Memory B cell (primary cell): ENCODE measurements at places on chromosomes 12 and 14.

DNA sequence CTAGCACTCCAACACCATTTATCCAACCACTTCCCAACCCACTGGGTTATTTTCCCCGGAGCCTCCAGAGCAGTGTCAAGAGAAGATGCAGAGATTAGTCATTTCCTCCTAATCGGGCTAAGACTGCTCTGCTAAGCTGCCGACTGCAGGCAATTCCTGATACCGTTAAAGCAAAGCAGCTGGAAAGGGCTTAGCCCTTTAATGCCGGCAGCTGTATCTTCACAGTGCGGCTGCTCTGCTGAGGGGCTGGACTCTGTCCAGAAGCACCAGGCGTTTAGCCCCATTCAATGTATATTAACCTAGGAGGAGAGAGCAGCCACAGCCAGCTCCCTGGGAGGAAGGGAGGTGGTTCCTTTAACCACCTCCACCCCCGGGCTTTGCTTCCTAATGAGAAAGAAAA lies 11.1 kb downstream of the AQP6 start:
- H3K4me1 ChIP-seq = peaks cover 3% of the 10 kb centered on the region
- H3K36me3 ChIP-seq = peaks cover 2% of the 10 kb centered on the region
- H3K27ac ChIP-seq = no peak overlapping the region
- no peak for DNase-seq
- H3K4me3 ChIP-seq = no peak overlapping the region

GRCh38 chr12:52217223-52217622 lies 15.8 kb upstream of the KRT7 start:
- no peaks in the 10 kb centered on the region for H3K36me3 ChIP-seq
- peaks cover 34% of the 10 kb centered on the region for H3K27me3 ChIP-seq
- H3K4me1 ChIP-seq = peaks cover 5% of the 10 kb centered on the region
- no peak overlapping the region for H3K4me3 ChIP-seq

- H3K36me3 ChIP-seq = peaks cover 23% of the 10 kb centered on the region
- H3K4me1 ChIP-seq = peaks cover 2% of the 10 kb centered on the region
- no peak overlapping the region for H3K4me3 ChIP-seq
- DNase-seq = no peak
- H3K27ac ChIP-seq = peak overlapping the region; percentile 73
Observed at GRCh38 chr12:2804393-2805142, 7.9 kb upstream of the ITFG2 start.

DNA sequence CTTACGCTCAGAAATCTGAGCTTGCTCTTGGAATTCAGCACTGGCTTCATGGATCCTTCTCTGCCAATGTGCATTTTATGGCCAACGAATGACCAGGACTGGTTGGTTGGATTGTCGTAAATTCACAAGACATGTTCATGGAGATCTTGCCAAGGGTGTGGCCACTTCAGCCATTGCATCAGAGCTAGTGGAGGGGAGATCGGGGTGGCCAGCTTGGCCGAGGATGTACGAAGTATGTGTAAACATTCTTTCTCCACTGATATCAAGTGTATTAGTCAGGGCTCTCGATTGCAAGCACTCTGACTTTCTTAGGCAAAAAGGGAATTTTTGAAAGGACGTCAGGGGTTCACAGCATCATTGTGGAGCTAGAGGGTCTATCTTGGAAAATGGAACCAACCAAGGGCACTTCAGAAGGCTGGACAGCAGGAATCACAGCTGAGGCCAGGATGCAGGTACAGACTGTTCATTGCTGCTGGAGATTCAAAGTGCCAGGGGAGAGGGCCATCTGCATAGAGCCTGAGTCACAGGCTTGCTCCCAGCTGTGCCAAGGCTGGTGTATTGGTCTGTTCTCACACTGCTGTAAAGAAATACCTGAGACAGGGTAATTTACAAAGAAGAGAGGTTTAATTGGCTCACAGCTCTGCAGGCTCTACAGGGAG lies 32.9 kb upstream of the ADGRD1 start:
- H3K4me1 ChIP-seq = no peaks in the 10 kb centered on the region
- H3K4me3 ChIP-seq = no peak overlapping the region
- H3K36me3 ChIP-seq = no peaks in the 10 kb centered on the region
- peaks cover 18% of the 10 kb centered on the region for H3K27me3 ChIP-seq
- no peak overlapping the region for H3K27ac ChIP-seq

DNA sequence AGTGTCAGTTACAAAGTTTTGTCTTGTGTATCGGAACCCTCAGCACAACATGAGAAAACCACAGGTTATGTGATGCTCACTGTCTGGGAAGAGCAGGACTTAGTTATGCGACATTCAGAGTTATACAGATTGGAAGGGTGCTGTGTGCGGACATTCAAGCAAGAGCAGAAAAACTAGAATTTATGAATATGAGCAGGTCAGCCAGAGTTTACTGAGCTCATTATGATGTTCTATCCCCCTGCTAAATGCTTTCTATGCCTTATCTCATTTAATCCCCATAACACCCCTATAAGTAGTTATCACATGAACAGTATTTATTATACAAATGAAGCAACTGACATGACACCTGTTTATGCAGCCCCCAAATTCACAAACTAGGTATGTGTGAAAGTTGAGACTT lies 1083.2 kb downstream of the FLRT2 start:
- H3K4me3 ChIP-seq = no peak overlapping the region
- H3K27ac ChIP-seq = no peak overlapping the region
- DNase-seq = no peak

DNA sequence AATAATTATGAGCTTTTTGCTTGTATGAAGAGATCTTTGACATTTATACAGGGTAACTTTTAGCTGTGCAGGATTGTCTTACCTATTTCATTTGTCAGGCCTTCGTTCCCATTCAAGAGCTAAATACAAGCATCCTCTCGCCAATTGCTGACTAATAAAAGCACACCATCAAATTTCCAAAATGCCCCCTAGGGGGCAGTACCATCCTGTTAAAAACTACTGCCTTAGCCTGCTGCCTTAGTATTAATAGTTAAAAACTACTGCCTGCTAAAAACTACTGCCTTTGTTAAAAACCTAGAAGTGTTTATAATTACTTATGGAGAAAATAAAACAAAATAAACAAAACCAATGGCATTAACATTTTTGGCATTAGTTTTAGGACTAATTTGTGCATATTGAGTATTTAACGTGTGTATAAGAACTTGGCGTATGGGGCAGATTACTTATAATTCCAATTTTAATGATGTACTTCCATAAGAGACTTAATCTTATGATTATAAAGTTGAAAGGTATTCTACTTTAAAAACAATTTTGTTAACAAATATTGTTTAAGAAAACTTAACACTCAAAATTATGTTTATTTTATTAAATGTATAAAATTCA lies 3.0 kb upstream of the IFI27L2 start:
- H3K27me3 ChIP-seq = peaks cover 5% of the 10 kb centered on the region
- H3K36me3 ChIP-seq = peaks cover 6% of the 10 kb centered on the region
- H3K4me1 ChIP-seq = peaks cover 16% of the 10 kb centered on the region

DNA sequence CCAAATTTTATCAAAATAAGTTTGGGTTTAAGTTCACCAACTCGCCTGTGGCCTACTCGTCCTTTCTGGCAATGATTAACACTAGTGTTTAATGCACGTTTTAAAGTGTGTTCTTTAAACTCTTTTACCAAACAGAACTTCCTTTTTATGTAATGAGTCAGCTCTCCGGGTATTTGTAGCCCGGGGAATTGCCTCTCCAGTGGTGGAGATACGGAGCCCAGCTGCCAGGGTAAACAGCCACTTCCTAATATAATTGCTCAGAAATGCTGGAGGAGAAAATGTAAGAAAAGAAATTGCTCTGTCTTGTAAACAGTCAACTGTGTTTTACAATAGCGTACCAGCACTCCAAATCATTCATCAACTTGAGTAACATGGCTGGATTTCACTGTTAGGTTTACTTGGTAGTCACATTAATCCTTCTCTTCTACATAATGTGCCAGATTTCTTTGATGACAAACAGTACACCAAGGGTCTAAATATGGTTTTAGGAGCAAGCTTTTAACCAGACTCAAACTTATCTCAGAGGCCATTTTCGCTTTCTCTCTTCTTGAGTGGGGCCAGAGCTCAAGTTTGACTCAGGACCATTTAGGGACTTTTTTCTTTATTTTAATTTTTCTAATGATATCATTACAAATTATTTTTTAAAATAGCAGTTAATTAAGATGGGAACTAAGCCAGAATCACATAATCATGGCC lies 101.2 kb upstream of the SLC38A2 start:
- H3K4me3 ChIP-seq = peak overlapping the region; percentile 75
- H3K27me3 ChIP-seq = no peaks in the 10 kb centered on the region
- peaks cover 30% of the 10 kb centered on the region for H3K4me1 ChIP-seq
- peaks cover 12% of the 10 kb centered on the region for H3K36me3 ChIP-seq

- no peaks in the 10 kb centered on the region for H3K27me3 ChIP-seq
- H3K27ac ChIP-seq = no peak overlapping the region
- no peaks in the 10 kb centered on the region for H3K4me1 ChIP-seq
- no peaks in the 10 kb centered on the region for H3K36me3 ChIP-seq
- DNase-seq = no peak
Observed at GRCh38 chr14:35386673-35387125, 17.9 kb downstream of the NFKBIA start.

DNA sequence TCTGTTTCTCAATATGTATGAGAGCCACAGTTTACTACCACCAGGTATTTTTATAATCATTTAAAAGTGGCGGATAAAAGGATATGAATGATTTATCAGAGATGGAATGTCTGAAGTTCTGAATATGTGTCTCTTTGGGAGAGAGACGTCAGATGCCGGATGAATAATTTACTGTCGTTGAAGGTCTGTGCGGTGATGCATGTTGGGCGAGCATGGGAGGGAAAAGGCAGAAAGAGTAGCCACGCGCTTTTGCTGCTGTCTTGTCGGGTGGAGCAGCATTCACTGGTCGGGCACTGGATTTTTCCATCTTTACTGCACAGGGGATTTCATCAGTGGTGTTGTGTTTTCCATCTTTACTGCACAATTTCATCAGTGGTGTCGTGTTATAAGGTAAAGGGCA lies 65.6 kb downstream of the SYNE2 start:
- no peak overlapping the region for H3K4me3 ChIP-seq
- no peak overlapping the region for H3K27ac ChIP-seq
- DNase-seq = no peak
- no peaks in the 10 kb centered on the region for H3K27me3 ChIP-seq
- no peaks in the 10 kb centered on the region for H3K4me1 ChIP-seq

- no peak overlapping the region for H3K27ac ChIP-seq
- no peak for DNase-seq
- H3K27me3 ChIP-seq = peaks cover 23% of the 10 kb centered on the region
- no peak overlapping the region for H3K4me3 ChIP-seq
- H3K4me1 ChIP-seq = no peaks in the 10 kb centered on the region
- no peaks in the 10 kb centered on the region for H3K36me3 ChIP-seq
Observed at GRCh38 chr14:22105006-22105623, 431.5 kb upstream of the OR4E1 start.

- H3K27me3 ChIP-seq = no peaks in the 10 kb centered on the region
- DNase-seq = no peak
- H3K36me3 ChIP-seq = peaks cover 25% of the 10 kb centered on the region
- H3K27ac ChIP-seq = no peak overlapping the region
- H3K4me1 ChIP-seq = peaks cover 38% of the 10 kb centered on the region
- no peak overlapping the region for H3K4me3 ChIP-seq
Observed at GRCh38 chr14:65263177-65263788, 149.2 kb upstream of the FUT8 start.

- H3K4me1 ChIP-seq = no peaks in the 10 kb centered on the region
- no peak for DNase-seq
- no peak overlapping the region for H3K4me3 ChIP-seq
Observed at GRCh38 chr12:90823859-90824258, 131.1 kb downstream of the CCER1 start.

DNA sequence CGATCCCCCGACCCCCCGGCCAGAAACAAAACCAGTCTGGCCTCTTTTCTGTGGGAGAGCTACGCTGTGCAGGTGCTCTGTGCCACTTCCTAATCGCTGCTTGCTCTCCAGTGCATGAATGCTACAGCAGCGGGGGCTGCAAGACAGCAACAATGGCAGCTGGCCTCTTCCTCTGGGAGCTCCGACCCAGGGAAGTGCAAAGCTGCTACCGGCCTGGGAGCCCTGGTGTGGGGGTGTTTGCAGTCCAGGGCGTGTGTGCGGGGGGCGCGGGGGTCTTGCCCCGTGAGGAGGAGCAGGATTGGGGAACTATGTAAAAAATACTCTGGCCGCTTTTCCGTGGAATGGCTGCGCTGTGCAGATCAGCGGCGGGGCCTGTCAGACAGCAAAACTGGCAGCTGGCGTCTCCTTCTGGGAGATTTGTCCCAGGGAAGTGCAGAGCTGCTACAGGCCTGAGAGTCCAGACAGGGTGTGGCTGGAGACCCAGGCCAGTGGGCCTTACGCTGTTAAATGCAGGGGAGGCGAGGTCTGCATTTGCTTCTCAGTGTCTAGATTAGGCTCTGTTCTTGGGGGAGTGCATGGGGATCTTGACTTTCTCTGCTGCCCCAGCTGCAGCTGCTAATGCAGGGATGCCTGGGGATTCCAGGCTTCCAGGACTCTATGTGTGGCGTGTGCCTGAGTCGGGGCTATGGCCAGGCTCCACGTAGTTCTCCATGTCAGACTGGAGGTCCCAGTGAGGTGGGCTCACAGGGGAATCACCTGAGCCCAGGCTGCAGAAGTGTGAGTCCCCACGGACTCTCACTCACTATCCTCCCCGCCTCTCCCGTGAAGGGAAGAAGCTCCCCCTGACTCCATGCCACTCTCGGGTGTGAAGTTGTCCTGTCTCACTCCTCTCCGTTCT lies 344.5 kb downstream of the AEBP2 start:
- no peaks in the 10 kb centered on the region for H3K4me1 ChIP-seq
- DNase-seq = no peak
- no peak overlapping the region for H3K27ac ChIP-seq
- no peaks in the 10 kb centered on the region for H3K27me3 ChIP-seq
